ENCODE measurements at places on chromosomes 4 and X.

DNA sequence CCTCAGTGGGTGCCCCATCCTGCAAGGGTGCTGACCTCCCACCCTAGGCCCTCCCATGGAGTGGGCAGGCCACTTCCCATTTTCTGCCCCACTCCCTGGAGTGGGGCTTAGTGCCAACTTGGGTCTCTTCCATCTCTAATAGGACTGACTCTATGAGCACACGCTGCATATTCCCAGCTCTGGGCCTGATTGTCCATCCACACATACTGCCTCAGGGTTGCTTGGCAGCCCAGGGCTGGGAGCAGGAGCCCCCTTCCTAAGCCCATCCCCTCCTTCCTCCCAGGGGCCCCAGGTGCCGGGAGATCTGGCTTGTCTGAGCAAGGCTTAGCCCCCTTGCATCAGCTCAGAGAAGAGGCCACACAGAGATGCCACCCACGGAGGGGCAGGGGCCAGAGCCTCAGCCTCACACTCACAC lies 55.1 kb downstream of the PJA1 start:
- no peak for DNase-seq

DNA sequence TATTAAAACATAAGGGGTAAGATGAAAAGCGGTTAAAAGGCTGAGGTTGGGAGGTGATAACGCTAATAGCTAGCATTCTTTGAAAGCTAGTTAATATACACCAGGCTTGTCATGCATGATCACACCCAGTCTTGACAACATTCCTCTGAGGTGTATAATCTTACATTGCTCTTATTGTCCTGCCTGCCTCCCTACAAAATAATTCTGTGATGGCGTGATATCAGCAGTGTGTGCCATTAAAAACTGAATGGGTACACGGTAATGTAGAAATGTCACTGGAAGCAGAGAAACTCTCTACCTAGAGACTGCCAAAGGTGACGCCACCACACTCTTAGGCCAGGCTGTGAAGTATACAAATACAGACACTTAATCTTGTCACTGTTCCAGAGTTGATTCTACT lies 68.1 kb downstream of the DIAPH2 start:
- no peak for DNase-seq

GRCh38 chrX:132837126-132837525 lies 121.3 kb downstream of the HS6ST2 start:
- no peak for DNase-seq

GRCh38 chr4:10047967-10048366 lies 26.7 kb upstream of the SLC2A9 start:
- DNase-seq: no peak

GRCh38 chr4:84866295-84866694 lies 100.2 kb downstream of the WDFY3 start:
- no peak for DNase-seq

DNA sequence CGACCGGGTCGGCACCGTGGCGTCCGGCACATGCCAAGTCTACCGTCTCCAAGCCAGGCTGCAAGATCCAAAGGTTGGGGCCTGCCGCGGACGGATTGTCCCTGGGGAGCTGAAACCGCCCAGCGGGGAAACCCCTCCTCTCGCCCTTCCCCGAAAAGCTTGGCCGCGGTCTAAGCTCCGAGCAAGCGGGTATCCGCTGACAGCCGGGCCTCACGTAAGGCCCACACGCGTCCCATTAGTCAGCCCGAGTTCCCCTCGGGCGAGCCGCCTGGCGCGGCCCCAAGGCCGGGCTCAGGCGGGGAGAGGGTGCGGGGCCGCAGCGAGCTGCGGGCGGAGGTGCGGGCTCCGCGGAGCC lies 6.8 kb upstream of the BCOR start:
- DNase-seq: no peak

GRCh38 chr4:147037069-147037468 lies 91.4 kb upstream of the TTC29 start:
- DNase-seq: no peak

GRCh38 chr4:94636004-94636403 lies 121.8 kb upstream of the BMPR1B start:
- no peak for DNase-seq

GRCh38 chrX:133529578-133529977 lies 114.3 kb upstream of the GPC4 start:
- no peak for DNase-seq

DNA sequence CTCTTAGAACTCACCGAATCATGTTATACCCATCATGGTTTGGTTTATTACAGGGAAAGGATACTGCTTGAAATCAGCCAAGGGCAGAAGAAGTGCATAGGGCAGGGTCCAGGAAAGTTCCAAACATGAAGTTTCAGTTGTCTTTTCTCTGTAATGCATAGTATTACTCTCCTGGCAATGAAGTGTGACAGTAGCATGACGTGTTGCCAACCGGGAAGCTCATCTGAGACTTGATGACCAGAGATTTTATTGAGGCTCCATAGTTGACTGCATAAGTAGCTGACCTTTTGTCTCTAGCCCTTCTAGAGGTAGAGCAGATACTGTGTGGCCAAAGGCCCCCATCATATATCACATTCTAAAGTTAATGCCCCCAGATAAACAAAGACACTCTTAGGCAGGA lies 72.1 kb downstream of the BEND4 start:
- DNase-seq: no peak

DNA sequence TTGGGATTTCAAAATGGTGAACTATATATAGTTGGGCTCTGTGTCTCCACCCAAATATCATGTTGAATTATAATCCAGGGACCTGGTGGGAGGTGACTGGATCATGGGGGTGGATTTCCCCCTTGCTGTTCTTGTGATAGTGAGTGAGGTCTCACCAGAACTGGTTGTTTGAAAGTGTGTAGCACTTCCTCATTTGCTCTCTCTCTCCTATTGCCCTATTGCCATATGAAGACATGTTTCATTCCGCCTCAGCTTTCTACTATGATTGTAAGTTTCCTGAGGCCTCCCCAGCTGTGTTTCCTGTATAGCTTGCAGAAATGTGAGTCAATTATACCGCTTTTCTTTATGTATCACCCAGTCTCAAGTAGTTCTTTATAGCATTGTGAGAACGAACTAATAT lies 545.6 kb downstream of the TRAM1L1 start:
- DNase-seq: no peak

DNA sequence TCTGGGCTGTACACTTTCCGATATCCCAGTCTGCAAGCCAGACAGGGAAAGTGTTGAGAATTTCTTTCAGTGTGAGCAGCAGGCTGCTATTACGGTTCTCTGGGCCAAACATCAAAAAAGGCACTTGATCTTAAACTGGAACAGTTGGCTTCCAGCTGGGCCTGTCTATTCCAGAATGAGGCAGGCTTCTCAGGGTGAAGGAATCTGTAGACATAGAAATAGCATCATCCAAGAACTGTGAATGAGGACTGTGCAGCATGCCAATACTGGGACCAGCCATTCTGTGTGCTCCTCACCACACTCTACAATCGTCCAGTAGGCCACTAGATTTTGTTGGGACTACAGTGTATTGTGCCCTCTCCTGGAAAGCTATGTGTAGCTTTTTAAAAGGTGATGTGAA lies 31.1 kb downstream of the ART3 start:
- no peak for DNase-seq

DNA sequence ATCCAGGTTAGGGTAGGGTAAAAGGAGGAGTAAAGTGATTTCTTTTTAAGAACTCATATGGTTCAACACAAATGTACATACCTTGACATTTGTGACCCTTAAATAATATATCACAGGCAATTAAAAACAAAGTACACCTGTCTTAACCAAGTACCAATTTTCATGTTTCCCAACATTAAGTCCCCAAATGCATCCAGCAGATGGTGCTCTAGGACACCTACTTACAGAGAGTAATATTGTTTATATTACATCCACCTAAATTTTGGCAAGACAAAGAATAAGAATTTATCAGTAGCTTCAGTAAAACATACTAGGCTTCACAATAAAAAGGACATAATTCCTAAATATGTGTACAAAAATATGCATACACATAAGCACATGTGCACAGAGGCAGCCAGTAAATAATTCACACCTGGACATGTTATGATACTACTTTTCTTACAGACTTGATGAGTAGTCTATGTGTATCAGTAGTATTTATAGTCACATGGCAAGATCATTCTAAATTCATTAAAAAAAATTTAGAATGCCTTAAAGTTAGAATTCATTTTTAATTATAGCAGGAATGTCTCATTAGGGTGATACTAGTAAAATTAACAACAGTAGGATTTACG lies 219.7 kb downstream of the DCLK2 start:
- no peak for DNase-seq

DNA sequence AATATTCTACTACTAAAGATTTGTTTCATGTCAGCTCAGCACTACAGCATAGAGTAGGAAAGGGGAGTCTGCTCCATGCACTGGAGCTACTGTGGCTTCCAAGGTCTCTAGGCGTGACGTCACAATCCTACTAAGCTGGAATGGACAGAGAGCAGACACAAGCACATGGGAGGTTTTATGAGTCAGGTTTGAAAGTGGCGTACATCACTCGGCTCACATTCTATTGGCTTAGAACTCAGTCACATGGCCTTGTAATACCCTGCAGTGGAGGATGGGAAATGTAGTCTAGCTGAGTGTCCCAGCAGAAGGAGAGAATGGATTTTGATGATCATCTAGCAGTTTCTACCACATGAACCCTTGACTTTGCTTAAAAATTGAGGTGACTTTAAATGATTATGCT lies 624.8 kb upstream of the ATOH1 start:
- DNase-seq: no peak

DNA sequence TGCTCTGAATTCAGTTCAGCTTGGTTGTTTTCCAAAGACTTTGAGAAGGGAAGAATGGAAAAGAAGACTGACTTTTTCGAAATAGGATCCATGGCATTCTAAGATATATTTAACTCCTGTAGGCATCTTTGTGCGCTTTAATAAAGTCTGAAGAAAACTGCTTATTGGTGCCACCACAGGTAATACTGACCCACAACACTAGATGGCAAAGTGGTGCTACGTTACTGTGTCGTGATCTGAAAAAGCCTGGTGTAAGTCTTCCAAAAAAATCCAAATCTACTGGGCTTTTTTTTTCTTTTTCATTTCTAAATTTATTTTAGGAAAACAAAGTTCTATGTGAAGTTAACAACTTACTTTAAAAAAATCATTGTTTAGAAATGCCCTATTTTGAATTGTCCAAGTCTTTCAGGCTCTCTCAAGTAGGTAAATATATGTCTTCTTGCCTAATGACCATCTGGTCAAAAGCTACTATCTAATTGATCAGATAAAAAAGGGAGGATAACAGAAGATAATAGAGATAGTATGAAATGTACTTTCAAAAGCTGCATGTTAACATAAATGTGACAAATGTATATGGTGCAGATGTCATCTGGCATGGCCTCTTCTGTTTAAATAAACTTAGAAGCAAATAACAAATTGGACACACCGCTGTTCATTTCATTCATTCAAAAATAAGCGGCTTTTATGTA lies 47.0 kb upstream of the MID1IP1 start:
- DNase-seq: no peak

DNA sequence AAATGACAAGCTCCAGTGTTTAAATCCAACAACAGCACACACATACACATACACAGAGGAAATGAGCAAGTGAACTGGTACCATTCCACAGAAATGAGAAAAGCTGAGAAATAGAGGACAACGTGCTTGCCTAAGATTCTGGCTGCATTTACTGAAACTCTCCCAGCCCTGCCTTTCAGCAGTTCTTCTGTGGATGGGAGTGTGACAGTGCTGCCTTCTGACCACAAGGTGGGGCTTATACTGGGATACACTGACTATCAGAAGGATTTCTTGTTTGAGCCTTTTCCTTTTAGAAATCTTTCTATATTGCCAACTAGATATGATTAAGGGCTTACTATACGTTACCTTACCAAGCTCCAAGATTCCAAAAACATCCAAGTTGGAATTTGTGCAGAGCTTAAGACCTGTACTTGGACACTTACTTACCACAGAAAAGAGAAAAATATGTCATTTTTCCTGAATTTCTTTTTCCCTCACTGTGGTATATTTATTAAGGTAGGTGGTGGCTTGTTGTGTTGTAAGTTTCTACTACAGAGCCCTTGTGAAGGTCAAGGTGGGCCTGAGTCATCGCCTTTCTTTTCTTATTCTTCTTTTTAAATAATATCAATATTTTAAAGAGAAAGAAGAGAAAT lies 10.7 kb upstream of the CXCL8 start:
- no peak for DNase-seq

DNA sequence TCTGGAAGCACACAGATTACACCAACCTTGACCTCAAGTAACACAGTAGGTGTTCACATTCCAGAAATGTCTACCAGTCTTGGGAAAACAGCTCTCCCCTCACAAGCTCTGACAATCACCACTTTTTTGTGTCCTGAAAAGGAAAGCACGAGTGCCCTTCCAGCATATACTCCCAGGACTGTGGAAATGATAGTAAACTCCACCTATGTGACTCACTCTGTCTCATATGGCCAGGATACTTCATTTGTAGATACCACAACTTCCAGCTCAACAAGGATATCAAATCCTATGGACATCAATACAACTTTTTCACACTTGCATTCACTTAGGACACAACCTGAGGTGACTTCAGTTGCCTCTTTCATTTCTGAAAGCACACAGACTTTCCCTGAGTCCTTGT lies 46.9 kb downstream of the ADGRG4 start:
- no peak for DNase-seq

DNA sequence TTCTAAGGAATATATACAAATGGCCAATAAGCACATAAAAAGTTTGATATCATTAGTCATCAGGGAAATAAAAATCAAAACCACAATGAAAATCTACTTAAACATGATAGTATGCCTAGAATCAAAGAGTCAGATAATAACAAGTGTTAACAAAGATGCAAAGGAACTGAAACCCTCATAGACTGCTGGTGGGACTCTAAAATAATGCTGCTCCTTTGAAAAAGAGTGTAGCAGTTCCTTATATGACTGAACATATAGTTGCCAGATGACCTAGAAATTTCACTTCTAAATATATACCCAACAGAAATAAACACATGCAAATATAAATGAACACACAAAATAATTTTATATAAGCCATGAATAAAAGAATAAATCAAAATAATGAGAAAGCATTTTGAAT lies 205.1 kb upstream of the CTSO start:
- no peak for DNase-seq

All from stimulated activated CD8-positive, alpha-beta memory T cell treated with anti-CD3 and anti-CD28 coated beads, Interleukin-4, amount 100 ng/mL, for 4 hours (primary cell).